Activated CD8-positive, alpha-beta memory T cell treated with anti-CD3 and anti-CD28 coated beads for 1 hour (primary cell): ENCODE measurements at places on chromosomes 3 and 15.

DNA sequence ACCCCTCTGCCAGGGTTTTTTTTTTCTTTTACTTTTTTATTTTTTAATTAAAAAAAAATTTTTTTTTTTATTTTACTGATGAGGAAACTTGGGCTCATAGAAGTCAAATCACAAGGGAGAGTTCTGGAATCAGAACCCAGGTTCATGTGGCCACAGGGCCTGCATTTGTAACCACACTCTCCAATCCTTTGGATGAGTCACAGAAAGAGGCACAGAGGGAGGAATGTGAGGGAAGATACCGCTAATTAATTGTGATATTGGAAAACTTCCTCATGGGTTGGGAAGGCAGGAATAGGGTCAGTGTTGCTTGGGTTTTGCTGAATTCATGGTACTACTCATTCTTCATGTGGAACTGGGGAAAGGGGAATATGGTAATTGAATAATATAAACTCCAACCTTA is 132.9 kb upstream of the SLC6A11 start:
- no peak for DNase-seq

DNA sequence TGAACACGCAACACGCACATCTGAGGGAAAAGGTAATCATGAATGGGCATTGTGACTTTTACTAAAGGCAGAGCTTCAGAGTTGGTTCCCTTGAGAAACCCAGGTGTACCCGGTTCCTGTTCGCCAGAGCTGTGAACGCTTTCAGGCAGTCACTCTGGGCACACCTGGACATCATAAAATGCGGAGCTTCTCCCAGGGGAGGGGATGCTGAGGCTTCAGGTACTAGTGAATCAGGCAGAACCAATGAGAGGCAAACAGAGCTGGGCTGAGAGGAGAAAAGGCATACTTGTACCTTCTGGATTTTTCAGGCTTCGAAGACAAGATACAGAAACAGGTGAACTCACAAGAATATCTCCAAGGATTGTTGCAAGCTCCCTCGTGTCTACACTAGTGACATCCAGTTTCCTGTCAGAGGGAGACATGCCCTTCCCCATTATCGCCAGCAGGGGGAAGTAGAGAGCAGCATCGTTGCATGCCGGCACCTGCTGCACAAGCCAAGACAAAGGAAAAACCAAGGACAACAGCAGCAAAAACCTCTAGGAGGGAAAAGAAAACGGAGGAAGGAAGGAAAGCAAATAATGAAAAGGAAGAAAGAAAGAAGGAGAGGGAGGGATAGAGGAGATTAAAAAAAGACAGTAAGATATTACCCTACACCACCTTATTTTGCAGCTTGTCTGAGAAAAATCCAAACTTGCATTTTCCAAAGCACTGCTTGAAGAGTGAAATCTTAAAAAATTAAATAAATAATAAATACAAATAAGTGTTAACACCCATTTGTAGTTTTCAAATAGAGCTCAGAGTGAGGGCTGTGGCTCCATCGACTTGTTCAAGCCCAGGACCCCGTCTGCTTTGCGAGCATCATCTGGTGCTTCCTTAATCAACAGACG is 2.0 kb downstream of the AHSG start:
- DNase-seq: peak; percentile 44

DNA sequence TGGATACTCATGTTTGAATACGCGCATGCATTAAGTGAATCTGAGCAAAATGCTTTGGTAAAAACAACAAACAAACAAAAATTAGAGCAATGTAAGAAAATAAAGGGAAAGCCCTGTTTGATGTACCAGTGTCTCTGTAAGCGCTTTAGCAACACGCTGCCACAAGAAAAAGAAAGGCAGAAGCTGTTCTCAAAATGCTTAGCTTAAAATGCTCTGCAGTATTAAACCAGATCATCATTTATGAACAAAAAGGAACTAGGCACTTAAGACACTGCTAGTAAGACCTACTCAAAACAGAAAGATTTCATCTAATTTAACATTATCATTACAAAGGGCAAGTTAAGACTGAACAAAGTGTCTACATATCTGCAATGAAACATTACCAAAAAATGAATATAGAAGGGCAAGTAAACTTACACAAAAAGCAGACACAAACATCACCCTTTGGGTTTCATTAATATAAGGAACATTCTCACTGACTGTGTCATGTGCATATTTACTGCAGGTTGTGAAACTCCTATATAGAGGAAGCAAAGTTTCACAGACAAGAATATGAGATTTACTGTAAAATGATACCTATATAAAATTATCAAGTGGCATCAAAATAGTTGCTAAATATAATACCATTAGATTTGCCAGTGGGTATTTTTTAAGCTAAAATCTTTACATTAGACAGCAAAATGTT is 102.1 kb downstream of the FBXL22 start:
- DNase-seq: no peak

DNA sequence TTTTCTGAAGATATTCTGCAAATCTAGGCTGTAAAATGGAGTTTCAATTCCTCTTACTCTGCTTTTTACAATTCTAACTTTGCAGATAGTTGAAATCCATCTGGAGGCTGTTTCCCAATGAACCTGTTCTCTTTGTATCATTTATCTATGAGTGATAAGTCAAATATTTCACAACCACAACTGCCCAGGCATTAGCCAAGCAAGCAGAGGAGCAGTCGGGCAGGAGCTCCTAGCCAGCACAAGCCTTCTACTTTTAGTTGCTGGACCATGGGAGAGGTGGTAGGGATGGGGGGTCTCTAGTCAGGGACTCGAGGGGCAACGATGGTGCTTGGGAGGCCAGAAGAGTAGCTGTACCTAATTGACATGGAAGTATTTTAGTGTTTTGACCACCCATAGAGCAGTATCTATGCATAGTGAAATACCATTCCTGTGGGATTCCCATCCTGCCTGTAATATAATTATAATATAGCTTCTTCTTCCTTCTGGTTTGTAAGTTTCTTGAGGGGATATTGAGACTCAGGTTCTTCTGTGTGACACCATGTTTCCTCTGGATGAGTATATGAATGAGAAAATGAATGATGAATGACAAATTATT is 353.5 kb upstream of the IL12A start:
- no peak for DNase-seq

DNA sequence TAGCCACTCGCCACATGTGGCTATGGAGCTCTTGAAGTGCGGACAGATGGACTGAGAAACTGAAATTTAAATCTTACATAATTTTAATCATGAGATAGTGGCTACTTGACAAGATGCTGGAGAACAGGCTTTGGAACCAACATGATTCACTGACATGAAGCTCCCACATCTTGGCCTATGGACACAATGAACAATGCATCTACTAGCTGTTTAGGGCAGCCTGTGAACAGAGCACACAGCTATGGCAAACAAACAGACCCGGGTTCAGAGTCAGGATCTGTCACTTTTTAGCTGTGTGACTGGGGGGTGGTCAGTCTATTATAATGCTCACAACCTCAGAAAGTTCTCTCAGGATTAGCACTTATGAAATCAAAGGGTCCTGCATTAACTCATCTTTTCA is 616.6 kb downstream of the MAGI1 start:
- DNase-seq: no peak

GRCh38 chr3:38717355-38718240 is 68.1 kb upstream of the SCN5A start:
- DNase-seq: no peak

- DNase-seq: no peak
Observed at GRCh38 chr15:64092864-64093626, 593 bp downstream of the CIAO2A start.

- no peak for DNase-seq
Observed at GRCh38 chr3:196988241-196989029, 19.8 kb upstream of the PIGZ start.

DNA sequence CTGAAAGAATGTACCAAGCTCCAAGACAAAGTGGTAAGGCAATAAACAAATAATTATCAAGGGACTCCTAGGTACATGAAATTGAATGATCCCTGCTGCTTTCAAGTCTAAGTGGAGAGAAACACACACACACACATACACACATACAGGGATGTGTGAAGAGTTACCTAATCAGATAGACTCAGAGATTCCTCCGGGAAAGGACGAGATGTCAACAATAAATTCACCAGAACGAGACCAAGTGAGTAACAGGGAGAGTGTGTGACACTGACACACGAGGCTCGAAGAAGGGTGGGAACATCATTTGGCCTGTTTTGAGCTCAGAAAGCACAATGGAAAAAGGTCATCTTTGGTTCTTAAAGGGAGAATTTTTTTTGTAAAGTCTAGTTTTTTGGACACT is 13.4 kb downstream of the LRIG1 start:
- no peak for DNase-seq

- no peak for DNase-seq
Observed at GRCh38 chr3:99909714-99910495, 92.2 kb downstream of the CMSS1 start.

DNA sequence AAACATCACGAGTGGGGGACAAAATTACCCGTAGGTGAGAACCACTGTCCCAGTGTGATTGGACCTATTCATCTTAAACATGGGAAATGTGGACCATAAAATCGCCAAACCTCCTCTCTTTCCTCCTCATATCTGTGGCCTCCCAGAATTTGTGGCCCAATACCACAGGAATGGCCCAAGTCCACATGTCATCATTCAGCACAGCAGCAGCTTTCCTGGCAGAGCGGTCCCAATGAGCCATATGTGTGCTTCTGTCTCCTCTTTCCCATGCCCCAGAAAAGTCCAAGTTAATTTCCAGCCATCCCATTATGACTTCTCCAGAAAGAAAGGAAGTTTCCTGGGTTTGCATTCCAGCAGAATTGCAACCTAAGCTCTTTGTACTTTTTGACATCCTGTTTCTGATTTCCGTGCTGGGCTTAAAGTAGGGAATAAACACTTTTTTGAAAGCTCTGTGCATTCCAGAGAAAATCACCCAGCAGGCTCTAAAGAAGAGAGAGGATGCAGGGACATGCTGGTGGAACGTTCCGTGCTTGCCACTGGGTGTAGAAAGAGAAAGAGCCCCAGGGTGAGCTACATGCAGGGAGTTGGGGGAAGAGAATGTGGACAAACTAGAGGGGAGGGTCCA is 259.4 kb upstream of the PROK2 start:
- no peak for DNase-seq

GRCh38 chr3:36606871-36607765 is 157.2 kb downstream of the DCLK3 start:
- no peak for DNase-seq

GRCh38 chr3:4587838-4588105 is 94.6 kb downstream of the ITPR1 start:
- no peak for DNase-seq

DNA sequence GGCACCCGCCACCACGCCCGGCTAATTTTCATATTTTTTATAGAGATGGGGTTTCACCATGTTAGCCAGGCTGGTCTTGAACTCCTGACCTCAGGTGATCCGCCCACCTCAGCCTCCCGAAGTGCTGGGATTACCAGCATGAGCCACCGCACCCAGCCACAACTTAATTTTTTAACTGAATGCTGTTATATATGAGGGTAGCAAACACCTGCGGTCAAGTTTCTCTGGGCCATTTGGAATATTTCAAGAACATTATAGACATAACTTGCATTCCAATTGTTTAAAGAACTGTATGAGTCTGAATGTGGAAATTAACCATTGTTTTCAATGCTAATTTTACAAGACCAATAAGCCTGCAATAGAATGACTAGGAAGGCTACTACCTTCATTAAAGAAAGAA is 35.7 kb upstream of the GOLGA8B start:
- no peak for DNase-seq

DNA sequence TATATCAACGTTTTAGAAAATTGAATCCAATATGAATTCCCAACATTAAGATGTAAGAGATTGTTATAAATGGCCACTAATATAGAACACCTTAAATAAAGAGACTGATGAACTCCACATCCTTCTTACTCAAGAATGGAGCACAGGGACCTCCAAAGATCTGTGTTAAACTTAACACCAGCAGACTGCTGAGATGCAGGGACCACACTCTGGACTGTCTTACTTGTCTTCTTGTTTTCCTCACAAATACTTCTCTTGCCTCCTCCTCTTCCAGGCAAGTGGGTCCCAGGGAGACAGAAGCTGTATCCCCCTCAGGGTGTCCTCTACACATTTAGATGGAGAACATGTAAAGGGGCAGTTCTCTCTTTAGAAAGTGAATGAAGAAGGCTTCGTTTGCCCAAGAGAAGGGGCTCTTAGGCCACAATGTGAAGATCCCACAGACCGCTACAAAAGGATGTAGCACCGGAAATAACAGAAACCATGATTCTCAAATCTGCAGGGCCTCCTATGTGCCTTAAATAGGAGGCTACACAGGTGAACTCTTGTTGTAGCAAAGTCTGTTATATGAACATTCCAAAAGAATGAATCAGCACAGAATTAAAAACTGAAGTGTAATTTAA is 52.2 kb downstream of the SATB1 start:
- DNase-seq: no peak

GRCh38 chr3:46467562-46467961 is 2.9 kb upstream of the LTF start:
- DNase-seq: no peak

DNA sequence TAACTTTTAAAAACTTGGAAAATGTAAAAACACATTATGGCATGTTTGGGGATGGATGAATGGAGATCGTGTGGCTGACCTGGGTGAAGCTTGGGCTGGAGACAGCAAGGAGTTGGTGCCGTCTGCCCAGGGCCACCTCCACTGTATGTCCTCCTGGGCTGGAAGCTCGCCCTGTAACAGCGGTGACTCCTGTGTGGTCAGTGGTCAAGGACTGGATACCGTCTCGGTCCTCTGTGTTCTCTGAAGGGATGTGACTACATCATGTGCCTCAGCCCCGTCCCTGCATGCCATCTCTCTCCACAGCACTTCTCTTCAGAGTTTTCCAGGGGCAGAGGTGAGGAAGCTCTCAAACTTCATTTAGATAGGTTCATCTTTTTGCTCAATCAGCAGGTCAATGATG is 9.5 kb downstream of the LIMD1 start:
- DNase-seq: no peak

DNA sequence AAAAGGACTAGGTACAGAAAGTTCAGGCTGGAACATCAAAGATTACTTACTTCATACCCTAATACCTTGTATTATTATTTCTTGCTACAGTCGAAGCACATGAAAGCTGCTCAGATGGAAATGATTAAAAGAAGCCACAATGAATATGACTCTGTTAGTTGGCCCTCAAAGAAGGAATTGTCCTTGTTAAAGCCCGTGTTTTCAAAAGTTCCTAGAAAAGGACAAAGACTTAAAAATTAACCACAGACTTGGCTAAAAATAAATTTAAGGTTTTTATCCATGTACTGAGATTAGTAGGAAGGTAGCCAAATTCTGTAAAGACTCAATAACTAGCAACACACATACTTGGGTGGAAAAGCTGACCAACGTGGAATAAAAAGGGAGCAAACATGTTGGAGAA is 251.0 kb upstream of the RARB start:
- no peak for DNase-seq

DNA sequence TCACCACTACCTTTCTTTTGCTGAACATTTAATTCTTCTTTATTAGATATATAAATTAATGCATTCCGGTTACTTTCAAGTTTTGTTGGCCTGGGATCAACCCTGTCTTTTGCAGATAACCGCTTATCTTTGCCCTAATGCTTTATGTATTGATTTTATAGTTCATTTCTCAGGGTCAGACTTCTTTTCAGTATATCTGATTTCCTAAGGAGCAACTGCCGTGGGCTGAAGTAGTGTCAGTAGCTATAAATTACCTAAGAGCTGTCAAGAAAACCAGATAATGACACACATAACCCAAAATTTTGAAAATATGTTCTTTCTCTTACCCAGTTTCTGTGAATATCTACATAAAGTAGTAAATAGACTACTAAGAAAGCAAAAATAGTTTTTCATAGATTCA is 38.0 kb downstream of the COL6A5 start:
- no peak for DNase-seq

- DNase-seq: no peak
Observed at GRCh38 chr3:64143409-64144130, 81.7 kb downstream of the PRICKLE2 start.

GRCh38 chr3:58469096-58469495 is 22.8 kb upstream of the KCTD6 start:
- DNase-seq: no peak
